ENCODE measurements at places on chromosomes 1 and 21.

GRCh38 chr1:115430441-115431158, 92.6 kb upstream of the NGF start:
- DNase-seq, result no peak

DNA sequence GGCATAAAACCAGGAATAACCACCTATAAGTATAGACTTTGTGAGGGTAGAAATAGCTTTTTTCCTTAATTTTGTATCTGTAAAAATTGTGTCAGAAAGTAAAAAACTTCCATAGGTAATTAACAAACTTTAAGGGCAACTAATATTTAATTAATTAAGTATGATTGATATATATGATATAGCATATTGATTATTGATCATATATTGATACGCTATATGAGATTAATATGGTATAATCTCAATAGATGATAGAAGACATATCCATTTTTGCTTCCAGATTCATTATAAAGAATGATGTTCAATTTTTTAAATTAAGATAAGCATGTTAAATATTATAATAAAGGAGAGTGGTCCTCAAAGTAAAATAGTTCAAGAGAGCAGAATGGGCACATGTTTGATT, 99.3 kb upstream of the VAV3 start:
- no peak for DNase-seq

- no peak for DNase-seq
Observed at GRCh38 chr1:106568201-106568974, 488.1 kb upstream of the PRMT6 start.

GRCh38 chr1:14403961-14404645, 194.4 kb upstream of the KAZN start:
- no peak for DNase-seq

- DNase-seq, result no peak
Observed at GRCh38 chr1:64921771-64922170, 44.6 kb downstream of the JAK1 start.

All from activated CD4-positive, alpha-beta T cell treated with anti-CD3 and anti-CD28 coated beads for 4 hours (primary cell).